ENCODE measurements at places on chromosomes 7 and 10.

DNA sequence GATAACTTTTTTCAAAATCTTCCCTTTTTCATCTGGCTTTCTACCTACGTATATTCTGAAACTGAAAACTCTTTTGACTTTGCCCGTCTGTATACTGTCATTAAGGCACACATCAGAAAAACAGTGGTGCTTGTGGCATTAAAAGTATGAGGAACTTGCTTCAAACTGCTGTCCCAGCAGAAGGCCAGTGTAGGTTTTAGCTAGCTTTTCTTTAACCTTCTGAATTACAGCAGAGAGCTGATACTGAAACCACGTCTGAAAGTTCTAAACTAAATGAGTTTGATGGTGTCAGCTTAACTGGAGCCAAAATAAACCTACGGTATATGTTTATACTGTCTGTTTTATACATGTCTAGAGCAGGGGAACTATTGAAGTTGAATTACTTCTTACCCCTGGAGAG, 283.4 kb downstream of the TFEC start:
- no peak for DNase-seq

DNA sequence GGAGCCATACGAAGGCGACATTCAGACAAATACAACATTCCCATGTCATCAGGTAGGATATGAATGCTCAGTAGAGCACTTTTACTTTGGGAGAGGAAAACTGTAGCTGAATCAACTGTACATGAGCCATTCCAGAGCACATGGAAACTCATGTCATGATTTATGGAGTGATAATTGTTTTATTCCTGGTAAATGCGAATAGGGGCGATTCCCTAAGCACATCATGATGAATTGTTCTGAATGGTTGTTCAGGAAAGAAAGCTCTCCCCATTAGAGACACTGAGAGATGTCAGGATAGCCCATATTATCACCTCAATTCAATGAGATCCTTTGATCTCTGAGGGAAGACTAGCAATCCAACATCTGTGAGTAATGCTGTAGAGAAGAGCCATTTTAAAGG, 243.6 kb downstream of the FOXP2 start:
- no peak for DNase-seq

GRCh38 chr7:388023-388960, 98.3 kb downstream of the FOXL3 start:
- DNase-seq, result no peak

- DNase-seq, result peak; percentile 1
These were observed 208.6 kb upstream of the CCDC6 start for GRCh38 chr10:60114765-60115586.

GRCh38 chr10:99285881-99286280, 43.3 kb upstream of the CNNM1 start:
- no peak for DNase-seq

DNA sequence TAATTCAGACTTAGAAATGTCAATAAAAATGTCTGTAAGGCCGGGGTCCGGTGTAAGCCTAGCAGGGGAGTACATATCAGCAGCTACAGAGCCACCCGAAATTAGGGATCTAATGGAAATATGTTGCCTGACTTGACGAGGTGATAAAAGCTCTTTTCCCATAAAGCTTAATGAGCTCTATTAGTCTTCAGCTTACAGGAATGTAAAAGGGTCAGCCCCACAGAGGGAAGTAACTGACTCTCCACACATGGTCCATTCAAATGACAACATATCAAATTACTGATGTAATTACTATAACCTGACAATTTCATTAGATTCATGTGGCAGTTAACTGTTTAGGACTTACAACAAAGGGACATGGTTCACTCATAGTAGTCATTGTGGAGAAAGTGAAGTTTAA, 62.3 kb downstream of the ATE1 start:
- no peak for DNase-seq

DNA sequence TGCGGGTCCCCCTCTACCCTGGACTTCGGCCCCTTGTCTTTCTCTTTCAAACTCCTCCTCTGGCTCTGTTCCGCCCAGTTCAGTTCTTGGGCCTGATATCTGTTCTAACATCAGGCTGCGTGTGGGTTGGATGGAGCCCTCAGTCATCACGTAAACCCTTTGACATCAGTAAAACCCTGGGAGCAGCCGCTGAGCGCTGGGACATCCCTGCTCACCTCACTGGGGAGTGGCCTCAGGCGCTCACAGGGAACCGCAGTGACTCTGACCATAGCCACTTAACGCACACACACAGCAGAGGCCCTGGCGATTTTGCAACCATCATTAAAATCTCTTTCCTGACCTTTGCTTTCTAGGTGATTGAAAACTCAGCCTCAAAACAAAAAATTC, 113.3 kb downstream of the CYTH3 start:
- no peak for DNase-seq

- DNase-seq, result no peak
These were observed 13.5 kb downstream of the CHST15 start for GRCh38 chr10:124079864-124080263.

DNA sequence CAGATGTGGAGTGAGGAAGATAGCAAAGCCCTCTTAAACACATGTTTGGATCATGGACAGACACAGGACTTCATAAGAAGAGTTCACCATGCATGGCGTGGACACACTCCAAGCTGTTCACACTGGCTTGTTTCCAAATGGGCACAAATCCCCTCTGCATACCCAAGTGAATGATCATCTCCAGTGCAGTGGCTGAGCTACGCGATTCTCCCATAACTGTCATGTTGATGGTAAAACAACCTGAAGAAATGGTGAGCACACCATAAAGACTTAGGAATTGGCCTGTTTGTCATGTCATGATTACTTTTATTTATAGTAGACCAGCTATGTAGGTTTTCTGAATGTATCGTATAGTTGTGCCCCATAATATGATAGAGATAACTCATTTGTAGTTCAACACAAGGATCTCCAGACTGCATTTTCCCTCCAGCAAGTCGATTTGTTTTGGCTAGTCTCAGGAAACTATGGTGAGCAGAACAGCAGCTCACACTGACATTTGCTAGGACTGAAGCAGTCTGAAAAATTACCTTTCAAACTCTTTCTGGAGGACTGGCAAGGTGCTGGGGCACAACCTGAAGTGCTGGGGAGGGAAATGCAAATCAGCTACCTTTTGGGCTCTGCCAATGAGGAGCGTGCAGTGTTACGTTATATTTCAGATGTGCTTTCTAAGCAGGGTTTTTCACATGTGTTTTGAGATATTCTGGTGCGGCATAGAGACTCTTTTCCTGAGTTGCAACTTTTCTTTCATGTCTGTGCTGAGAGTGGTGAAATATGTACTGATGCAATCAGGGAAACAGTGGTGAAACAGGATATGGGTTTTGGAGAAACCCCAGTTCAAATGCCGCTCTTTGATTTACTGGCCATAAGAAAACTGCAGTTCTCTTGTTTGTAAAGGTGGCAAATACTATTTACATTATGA, 629.6 kb upstream of the DPP6 start:
- DNase-seq, result peak; percentile 45

DNA sequence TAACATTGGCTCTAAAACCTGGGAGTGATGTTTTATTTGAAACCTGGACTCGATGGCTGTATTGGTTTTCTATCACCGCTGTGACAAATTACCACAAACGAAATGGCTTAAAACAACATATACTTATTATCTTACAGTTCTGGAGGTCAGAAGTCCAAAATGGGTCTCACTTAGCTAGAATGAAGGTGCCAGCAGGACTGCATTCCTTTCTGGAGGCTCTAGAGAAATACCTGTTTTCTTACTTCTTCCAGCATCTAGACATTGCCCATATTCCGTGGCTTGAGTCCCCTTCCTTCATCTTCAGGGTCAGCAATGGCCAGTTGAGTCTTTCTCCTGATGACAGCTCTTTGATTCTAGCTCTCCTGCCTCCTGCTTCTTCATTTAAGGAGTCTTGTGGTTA, 44.3 kb upstream of the STEAP1B start:
- DNase-seq, result no peak

DNA sequence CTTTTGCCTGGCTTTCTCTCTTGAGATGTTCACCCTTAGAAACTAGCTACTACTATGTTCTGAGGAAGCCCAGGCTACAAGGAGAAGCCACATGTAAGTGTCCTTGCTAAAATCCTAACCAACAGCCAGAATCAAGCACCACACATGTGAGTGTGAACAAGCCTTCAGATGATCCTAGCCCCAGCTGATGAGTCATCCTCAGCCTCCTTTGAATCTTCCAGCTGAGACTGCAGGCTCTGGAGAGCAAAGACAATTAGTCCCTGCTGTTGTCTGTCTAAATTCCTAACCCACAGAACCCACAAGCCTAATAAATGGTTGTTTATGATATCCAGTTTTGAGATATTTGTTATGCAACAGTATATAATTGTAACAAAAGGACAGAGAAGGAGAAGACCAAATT, 92.8 kb upstream of the TAC1 start:
- DNase-seq, result no peak

DNA sequence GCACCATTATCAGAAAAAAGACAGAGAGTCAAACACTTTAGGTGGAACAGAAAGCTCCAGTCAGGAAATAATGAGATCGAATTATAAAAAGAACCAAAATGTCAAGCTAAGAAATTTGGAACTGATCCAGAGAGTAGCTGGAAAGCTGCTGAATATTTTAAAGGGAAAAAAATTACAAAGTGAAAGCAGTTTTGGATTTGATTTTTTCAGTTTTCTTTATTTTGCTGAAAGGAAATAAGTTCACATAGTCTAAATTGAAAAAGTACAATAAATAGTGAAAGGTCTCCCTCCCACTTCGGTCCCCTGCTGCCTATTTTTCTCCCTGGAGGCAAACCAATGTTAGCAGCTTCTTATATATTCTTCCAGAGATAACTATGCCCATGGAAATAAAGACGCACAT, 11.3 kb upstream of the TOMM7 start:
- DNase-seq, result no peak

GRCh38 chr10:95170790-95171189, 23.2 kb upstream of the ACSM6 start:
- DNase-seq, result no peak

DNA sequence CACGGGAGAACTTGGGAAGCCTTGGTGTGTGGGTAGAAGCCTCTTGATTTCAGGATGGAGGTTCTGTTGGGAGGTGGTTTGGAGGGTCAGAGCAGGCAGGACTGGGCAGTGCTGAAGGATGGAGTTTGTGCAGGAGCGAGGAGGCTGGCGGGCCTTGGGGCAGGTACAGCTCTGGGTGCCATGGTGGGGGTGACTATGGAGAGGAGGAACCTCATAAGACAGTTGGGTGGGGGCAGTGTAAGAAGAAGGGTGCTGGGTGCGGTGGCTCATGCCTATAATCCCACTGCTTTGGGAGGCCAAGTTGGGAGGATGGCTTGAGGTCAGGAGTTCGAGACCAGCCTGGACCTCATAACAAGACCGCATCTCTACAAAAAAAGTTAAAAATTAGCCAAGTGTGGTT, 54.7 kb upstream of the GTF2IRD1 start:
- no peak for DNase-seq

DNA sequence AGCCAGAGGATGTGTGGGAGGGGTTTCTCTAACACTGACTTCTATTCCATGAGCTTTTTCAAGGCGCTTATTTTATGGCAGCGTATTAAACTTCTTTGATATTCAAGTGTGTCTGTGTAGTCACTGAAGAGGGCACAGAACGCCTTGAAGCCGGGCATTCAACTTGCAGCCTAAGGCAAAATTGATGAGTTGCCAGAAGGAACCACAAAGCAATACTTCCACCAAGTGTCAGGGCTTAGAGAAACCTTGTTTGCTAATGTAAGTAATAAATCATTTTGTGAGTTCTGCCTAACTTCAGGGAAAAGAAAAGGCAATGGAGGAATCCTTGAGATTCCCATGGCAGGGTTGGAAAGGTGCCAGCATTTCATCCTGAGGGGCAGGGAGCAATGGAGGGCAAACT, 163.8 kb downstream of the LCOR start:
- no peak for DNase-seq

DNA sequence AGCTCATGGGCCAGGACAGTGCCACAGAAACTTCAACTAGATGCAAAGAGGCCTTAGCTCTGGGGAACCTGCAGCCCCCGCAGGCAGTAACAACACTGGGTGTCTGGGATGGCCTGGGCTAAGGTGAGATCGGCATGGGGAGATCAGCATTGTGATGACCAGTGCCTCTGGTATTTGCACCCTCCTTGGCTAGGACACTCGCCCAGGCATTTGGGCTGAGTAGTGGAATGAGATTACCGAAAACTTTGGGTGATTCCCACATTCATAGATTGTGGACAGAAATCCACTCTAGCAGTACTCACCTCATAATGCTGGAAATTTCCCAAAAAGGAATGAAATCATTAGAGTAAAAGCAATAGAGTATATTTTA, 70.6 kb upstream of the ZMIZ2 start:
- no peak for DNase-seq

- no peak for DNase-seq
These were observed 18.7 kb downstream of the SRRM3 start for GRCh38 chr7:76220185-76221057.

DNA sequence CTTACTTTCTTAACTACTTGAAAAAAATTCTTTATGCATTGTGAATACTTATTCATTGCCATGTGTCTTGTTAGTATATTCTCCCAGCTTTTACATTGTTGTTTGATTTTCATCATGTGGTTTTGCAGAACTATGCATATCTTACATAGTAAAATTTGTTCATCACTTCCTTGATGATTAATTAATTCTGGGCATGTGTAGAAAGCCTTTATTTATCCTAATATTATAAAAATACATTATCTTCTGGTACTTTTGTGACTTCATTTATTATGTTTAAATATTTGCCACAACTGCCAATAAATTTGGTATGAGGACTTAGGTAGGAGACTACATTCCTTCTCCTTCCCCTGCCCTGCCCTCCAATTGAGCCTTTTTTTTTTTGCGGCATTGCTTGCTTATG, 166.0 kb upstream of the ZNF32 start:
- no peak for DNase-seq

Data from HL-60 (cell line).